Left cardiac atrium (tissue), 4 donors: ENCODE measurements at places on chromosomes 11 and 22.

DNA sequence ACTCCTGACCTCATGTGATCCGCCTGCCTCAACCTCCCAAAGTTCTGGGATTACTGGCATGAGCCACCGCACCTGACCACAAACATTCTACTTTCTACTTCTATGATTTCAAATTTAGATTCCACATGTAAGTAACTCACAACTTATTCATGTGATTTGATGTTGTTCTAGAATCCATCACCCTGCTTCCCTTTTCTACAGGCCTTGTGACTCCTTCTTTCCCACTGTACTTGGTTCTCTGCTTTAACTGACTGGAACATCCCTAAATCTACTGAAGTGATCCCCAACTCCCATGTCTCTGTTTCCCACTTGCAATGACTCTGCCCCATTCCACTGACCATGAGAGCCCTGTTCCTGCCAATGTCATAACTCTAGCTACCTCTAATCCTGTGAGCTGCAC is 25.7 kb upstream of the MRPL17 start:
- DNase-seq = no peak

DNA sequence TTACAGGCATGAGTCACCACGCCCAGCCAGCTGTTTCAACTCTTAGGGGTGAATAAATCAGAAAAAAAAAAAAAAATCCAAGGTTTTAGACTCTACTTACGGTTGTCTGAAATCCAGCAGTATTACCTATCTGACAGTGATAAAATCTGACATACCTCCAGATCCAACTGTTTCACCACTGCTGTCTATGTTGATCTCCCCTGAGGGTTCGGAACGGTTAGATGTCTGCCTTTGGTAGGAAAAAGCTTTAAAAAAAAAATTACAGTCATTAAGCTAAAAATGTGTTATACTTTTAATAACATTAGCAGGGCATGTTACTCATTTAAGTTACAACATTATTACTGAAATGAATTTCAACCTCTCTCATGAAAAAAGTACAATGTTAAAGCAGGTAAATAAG is 21.1 kb downstream of the NCAPD3 start:
- DNase-seq = no peak

DNA sequence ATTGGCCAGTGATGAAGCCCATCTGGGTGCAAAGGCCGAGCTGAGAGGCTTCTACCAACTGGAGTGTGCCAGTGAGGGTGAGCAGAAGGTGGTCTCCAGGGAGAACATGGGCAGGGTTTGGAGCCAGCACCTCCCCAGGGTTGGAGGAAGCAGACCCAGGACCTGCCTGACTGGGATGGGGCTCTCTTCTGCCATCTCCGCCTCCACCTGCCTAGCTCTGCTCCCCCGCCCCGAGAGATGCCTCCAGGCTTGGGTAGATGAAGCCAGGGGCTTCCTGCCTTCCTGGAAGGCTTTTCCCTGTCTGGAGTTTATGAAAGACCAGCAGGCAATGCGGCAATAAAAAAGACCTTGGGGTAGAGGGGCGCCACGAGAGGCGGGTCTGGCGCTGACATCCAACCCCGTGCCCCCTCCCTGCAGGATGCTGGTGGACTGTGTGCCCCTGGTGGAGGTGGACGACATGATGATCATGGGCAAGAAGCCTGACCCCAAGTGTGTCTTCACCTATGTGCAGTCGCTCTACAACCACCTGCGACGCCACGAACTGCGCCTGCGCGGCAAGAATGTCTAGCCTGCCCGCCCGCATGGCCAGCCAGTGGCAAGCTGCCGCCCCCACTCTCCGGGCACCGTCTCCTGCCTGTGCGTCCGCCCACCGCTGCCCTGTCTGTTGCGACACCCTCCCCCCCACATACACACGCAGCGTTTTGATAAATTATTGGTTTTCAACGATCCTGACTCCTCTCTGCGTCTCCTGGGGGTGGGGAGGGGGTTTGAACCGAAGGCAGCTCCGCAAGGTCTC is 3.3 kb downstream of the SELENOM start:
- DNase-seq = no peak

DNA sequence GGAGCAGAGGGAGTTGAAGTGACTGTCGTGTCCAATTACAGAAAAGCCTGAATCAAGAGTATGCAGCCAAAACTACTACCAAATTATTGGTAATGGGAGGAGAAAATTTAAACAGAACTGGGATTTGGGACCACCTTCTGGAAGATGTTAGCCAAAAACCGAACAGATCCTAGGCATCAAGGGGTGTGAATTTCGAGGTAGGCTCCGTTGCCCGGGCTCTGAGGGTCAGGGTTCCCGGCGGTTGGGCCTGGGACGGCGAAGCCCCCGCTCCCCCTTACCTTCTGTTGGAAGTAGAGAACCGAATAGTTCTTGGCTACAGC is 313 bp downstream of the PRCP start:
- no peak for DNase-seq

- no peak for DNase-seq
These were observed 50.7 kb downstream of the TP53I11 start for GRCh38 chr11:44899959-44900358.

DNA sequence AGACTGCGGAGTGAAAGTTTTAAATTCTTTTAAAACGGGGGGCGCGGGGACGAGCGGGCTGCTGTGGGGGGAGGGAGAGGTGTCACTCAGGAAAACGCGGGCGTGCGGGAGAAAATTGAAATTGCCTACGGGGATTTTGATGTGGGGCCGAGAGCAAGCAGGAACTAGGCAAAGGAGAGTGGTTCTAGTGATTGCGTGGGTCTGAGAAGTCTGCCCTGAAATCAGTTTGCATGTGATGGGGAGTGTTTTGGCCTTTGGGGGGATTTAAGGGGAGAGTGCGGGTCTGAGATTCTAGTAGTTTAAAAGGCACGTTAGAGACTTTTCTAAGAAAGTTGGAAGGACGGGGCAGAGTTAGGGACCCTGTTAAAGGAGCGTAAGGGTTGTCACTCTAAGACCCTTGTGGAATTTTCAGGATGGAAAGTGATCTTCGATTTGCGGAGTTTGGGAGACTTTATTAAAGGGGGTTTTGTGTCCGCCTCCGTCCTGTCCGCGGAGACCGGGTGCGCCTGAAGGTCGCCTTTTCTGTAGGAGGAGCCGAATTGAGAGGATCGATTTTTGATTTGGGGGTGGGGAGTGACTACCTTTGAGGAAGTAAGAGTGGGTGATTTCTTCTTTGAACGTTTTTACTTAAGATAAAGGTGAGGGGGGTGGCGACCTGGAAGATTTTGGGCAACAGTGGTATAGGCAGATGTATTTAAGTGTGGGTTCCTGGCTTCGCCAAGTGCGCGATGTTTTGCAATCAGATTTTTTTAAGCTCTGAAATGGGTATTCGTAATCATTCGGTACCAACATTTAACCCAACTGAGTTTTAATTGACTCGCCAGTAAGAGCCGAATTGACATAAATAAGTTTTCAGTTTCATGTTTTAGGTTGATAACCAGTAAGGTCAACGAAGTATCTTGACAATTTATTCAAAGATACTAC is 1.1 kb downstream of the EED start:
- DNase-seq = no peak

DNA sequence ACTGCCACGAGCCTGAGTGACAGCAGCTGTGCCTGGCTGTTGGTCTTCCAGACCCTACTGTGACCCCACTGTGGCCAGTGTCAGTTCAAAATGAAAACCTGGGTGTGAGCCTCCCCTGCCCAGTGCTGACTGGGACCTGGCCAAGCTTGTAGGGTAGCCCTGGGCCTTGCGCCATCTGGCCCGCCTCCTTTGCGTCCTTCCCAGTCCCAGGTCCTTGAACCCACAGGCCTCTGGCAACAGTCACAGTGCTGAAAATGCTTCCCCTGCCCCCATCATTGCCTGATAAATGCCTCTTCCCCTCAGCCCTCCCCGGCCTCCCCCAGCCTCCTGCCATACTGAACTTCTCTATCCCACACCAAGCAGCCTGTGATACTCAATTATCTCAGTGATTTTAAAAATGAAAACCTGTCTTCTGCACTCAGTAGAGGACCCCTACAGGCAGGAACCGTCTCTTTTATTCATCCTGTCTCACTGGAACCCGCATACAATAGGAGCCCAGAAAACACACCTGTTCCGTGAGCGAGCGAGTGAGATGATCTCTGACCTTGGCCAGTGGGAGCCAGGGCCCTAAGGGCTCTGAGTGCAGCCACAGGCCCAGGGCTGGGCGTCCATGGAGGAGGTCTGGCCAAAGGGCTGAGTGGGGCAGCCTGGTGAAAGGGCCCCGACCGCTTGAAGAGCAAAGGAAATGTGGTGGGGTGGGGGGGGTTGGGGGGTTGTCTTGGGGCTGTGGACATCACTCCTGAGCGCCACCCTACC is 49.7 kb upstream of the TTLL12 start:
- peak; percentile 54 for DNase-seq

- DNase-seq = no peak
These were observed 51.8 kb downstream of the C11orf71 start for GRCh38 chr11:114348200-114349191.

DNA sequence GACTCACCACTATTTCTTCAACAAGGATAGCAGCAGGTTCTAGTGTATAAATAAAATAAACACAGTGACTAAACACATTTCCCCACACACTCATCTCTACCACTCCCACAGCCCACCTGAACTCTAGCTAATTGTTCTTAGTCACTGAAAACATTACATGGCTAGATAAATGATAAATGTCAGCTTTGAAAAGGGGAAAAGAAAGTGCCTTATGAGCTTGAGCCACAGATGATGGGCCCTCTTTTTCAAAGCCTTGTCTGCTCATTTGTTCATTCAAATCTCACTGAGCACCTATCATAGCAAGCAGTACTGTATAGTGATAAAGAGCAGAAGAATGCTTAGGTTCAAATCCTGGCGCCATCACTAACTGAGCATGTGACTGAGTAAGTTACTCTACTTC is 58.3 kb downstream of the SIK3 start:
- no peak for DNase-seq
